Stimulated activated CD8-positive, alpha-beta memory T cell treated with anti-CD3 and anti-CD28 coated beads, Interleukin-4, amount 100 ng/mL, for 1 hour (primary cell): ENCODE measurements at places on chromosomes 7 and 10.

DNA sequence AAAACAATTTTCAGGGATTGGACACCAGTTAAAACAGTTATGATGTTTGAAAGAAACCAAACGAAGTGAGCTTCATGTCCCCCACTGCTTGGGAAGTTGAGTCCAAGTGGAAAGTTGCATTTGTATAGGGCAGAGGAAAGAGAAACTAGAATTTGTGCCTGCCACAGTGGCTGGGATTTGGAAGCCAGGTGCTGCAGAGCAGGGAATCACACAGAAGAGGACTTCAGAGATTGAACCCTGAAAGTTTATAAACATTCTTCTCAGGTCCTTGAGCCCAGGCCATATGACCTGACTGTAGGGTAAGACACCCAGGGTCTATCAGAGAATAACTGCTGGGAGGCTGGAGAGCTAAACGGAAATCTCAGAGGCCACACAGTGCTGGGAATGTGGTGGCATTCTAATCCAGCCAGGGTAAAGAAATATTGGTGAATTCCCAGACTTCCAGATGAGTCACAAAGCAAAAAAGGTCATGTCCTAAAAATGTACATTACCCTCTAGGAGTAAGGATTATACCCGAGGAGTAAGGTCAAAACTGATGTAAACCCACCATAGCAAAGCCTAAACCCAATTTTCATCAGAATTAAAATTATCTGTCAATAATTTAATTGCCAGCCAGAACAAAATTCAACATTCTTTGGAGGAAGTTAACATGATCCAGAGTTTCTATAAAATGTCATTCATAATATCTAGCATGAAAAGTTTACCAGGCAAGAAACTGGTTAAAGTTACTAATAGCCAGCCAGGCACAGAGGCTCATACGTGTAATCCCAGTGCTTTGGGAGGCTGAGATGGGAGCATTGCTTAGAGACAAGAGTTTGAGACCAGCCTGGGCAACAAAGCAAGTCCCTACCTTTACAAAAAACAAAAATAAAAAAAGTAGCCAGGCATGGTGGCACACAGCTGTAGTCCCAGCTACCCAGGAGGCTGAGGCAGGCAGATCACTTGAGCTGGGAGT, 31.2 kb downstream of the TOMM7 start:
- DNase-seq: no peak

- DNase-seq: no peak
Measured at GRCh38 chr10:119090026-119090795, 9.6 kb upstream of the EIF3A start.

DNA sequence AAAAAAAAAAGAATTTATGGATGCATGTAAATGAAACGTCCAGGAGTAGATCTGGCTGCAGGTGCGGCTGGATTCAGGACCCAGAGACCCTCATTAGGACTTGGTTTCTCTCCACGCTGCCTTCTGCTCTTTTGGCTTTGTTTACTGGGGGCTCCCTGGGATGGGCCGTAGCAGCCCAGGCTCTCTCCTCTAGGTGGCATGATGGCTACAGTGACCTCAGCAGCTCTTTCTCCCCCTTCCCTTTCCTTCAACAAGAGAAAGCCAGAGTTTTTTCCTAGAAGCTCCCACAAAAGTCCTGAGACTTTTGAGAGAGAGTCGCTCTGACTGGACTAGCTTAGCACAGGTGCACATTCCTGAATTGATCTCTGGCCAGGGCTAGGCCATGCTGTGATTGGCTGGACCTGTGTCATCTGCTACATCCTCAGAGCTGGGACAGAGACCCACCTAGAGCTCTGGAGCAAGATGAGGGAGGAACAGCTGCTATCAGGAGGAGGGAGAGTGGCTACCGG, 67.8 kb upstream of the PDCD4 start:
- DNase-seq: peak; percentile 6

DNA sequence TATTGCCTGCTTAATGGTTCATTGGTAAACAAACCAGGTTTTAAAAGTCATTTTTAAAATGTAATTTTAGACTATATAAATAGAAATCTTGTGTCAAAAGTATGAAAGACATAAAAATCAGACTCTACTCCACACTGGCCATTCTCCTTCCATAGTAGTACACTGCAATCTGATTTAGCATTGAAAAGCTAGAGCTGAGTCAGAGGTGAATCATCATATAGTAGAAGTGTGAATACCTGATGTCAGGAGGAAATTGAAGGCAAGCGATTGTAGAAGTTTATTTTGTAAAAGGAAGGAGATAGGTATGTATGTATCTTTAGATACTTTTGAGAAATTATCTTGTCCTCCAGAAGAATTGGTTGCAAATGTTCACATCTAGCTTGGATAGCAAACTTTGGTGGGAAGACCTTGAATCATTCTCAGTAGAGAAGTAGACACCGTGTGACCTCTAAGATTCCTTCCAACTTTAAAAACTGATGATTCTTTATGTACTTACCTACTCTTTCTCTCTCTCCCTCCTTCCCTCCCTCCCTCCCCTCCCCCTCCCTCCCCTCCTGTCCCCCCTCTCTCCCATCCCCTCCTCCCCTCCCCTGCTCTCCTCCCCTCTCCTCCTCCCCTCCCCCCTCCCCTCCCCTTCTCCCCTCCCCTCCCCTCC, 88.1 kb downstream of the BTAF1 start:
- DNase-seq: no peak

DNA sequence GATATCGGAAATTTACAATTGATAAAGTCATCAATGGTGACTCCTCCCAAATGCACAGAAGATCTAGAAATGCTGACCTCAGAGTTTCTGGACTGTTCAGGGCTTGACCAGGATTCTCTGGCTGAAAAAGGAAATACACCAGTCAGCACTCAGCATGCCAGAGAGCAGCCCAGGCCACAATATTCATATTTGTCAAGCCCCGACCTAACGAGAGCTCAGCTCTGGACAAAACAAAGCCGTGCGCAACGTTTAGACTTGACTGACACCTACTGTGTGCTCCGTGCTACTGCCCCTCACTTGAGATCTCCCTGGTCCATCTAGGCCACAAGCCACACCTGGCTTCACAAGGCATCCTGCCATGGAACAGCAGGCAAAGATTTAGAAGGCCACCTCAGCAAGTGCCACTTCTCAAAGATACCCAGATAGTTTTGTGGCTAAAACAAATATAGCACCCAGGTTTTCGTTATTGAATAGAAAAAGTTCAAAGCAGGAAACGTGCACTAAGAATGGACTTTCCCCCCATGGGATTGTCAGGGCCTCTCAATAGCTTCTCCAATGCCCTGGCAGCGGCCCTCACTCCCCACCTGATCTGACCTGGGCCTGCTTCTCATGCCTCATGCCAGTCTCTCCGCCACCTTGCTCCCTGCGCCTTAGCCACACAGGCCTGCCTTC, 218.3 kb downstream of the FAM107B start:
- no peak for DNase-seq

DNA sequence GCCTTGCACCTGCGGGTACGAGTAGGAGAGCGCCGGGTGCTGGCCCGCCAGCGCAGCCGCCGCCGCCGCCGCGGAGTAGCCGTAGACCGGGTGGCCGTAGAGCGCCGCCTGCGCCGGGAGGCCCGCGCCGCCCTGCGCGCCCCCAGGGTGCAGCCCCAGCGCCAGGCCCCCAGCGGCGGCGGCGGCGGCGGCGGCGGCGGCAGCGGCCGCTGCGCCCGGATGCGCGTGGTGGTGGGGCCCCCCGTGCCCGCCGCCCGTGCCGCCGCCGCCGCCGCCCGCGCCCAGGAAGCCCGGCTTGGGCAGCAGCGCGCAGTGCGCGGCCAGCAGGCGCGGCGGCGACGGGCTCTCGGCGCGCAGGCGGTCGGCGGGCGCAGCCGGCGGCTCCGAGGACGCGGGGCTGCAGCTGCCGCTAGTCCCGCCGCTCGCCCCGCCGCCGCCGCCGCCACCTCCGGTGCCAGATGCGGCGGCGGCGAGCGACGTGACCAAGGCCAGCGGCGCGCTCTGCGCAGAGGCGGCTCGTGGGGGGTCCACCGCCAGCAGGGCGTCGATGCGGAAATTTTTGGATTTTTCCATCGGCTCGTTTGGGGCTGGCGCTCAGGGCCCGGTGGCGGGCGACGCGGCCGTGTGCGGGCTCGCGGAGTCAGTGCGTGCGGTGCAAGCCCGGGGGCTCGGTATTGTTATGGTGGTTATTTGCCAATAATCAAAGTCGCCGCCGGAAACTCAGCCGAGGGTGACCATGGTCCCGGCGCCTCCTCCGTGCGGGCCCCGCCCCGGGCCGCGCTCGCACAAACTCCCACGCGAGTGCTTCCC, 480 bp downstream of the MNX1 start:
- no peak for DNase-seq

DNA sequence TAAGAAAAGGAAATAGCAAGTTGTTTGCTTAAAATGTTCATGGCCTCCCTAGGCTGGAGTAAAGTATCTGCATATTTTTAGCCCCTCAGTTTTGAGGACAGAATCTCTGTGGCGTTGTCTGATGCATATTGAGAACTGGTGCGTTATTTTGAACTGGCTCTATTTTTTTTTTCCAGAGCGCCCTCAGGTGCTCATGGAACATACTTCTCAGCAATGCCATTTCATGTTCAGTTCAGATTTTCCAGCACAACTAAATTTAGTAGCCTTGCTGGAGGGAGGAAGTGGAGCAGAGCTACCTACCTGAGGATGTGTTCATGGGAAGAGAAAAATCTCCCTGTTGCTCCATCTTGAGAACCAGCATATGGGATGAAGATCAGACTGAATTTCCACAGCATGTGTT, 870.5 kb downstream of the LRMDA start:
- no peak for DNase-seq

- no peak for DNase-seq
Measured at GRCh38 chr10:122746408-122746807, 46.8 kb upstream of the C10orf120 start.

DNA sequence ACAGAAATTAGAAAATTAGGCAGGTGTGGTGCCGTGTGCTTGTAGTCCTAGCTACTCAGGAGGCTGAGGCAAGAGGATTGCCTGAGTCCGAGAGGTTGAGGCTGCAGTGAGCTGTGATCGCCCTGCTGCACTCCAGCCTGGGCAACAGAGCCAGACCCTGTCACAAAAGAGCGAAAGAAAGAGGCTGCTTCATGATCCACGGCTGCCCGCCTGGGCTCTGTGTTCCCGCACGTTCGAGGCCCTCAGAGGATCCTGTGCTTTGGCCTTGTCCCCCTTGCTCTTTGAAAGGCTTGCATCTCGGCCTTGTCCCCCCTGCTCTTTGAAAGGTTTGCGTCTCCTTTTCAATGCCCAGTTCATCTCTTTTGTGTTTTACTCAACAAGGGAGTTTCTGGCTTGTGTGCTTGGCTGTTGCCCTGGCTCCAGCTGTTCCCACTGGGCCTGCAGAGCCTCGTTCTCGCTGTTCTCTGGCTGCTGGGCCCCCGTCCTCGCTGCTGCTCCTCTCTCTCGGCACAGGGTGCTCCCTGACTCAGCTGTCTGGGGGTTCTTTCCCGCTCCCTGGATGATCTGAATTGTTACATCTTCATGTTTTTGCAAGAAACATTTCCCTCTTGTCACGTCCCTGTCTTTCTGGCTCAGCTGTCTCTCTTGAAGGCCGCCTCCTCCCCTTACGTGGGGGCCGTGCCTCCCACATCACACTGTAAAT, 45.1 kb upstream of the INPP5A start:
- no peak for DNase-seq

- no peak for DNase-seq
Measured at GRCh38 chr7:148698007-148698396, 701 bp upstream of the CUL1 start.

- DNase-seq: peak; percentile 42
Measured at GRCh38 chr10:130109796-130110245, 809 bp downstream of the C10orf143 start.

DNA sequence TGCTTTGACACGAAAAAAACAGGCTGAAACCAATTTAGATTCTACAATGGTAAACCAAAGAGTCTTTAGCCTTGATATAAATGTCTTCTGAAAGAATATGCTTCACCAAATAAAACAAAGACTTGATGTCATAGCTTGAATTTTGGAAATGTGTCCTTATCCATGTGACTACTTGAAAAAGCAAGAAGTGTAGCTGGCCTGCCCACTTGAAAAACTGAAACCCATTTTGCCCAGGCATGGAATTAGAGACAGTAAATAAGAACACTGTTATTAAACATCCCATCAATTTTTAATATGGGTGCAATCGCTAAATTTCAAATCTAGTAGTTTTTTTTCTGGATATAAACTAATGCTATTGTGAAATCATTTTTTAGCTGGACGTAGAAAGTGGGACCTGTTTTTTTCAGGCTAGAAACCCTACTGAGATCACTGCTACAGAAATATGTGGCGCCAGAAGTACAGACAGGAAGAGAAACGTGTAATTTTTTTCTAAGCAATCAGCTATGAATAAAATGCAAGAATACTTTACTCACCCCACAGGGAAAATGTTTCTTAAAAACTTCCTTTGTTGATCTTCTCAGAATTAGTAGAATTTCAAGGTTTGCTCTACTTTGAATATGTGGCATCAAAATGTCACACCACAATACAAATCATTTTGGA, 56.7 kb downstream of the PIP4K2A start:
- no peak for DNase-seq

DNA sequence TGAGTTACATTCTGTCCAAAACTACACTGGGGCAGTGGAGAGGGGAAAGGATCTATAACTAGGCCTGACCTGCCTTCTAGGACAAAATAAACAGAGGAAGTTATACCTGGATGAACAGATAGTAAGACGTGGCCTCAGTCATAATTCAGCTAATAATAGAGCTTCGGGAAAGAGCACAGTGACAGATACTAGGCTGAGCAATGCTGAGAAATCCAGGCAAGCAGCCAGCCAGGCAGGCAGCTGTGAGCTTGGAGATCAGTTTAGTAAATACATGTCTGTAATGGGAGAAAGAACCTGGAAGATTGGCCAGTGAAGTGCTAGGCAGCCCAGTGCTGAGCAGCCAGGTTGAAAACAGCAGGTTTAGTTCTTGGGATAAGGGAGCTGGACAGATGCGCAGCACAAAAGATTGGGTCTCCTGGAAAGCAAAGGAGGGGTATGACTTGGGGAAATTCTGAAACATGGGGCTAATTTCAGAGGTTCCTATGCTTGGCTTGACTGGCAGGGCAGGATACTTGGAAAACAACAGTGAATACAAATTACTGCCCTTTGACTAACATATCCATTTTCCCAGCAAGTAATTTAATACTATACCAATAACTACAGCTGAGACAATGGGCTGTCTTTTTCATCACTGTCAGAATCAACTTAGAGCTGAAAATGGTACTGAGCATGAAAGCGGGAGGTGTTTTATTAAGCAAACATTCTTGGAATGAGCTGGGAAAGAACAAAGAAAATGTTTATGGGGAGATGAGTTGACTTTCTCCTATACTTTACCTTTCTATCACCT, 140.8 kb downstream of the DGKB start:
- DNase-seq: no peak

DNA sequence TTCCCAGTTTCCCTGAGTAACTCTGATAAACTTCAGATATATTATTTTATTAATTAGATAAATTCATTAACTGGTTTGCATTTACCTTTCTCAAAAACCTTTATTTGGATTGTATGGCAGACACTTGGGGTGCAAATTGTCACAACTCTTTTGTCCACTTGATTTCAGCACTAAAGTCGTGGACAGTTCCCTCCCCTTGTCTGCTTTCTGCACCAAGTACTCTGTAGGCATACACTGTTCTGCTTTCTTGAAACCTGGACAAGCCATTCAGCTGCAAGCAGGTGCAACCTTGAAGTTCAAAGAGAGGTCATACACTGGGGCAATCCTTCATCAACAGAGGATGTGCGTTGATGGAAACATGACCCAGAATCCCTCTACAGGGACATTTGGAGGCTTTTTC, 162.9 kb downstream of the ARL5B start:
- DNase-seq: no peak

GRCh38 chr7:134891262-134891695, 95.0 kb upstream of the AGBL3 start:
- no peak for DNase-seq
